Heart left ventricle (tissue), 16 donors: ENCODE measurements at places on chromosomes 12 and 14. TPM values are rescaled to one million over a fixed set of nuclear protein-coding genes. Genes with fewer than 3 reads are reported as not detected.

- DNase-seq, result no peak
Measured at GRCh38 chr12:30754383-30754749, 385 bp downstream of the CAPRIN2 start.

GLS2 gene
- total RNA-seq, result 0.75 TPM

GRCh38 chr14:104350463-104351185, 212.2 kb downstream of the KIF26A start:
- no peak for DNase-seq

DNA sequence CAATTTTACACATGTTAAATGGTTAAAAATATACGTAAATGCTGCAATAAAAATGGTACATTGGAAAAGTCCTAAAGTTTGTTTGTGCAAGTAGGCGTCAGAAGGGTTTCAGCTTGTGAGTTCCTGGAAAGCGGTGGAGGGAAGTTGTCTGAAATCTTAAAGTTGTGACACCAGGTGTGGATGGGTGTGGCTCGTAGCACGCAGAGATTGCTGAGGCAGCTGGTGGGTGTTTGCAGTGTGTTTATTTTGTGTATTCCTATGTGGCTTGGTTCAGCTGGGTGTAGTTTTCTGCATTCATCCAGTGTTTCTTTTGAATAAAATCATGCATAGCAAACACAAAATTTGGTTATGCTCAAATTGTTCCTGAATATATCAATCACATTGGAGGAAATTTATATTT, 136.8 kb upstream of the TBX3 start:
- no peak for DNase-seq

GRCh38 chr12:130680451-130680990, 35.6 kb downstream of the RIMBP2 start:
- no peak for DNase-seq

PTPRO gene
- 0.44 TPM for total RNA-seq

GRCh38 chr12:106954462-106955376, 988 bp upstream of the TMEM263 start:
- peak; percentile 66 for DNase-seq

KRT73 gene
- total RNA-seq, result not detected

GRCh38 chr14:22588526-22589095, 413 bp downstream of the DAD1 start:
- DNase-seq, result no peak

C3AR1 gene
- 8.2 TPM for total RNA-seq

NEUROD4 gene
- total RNA-seq, result not detected

DNA sequence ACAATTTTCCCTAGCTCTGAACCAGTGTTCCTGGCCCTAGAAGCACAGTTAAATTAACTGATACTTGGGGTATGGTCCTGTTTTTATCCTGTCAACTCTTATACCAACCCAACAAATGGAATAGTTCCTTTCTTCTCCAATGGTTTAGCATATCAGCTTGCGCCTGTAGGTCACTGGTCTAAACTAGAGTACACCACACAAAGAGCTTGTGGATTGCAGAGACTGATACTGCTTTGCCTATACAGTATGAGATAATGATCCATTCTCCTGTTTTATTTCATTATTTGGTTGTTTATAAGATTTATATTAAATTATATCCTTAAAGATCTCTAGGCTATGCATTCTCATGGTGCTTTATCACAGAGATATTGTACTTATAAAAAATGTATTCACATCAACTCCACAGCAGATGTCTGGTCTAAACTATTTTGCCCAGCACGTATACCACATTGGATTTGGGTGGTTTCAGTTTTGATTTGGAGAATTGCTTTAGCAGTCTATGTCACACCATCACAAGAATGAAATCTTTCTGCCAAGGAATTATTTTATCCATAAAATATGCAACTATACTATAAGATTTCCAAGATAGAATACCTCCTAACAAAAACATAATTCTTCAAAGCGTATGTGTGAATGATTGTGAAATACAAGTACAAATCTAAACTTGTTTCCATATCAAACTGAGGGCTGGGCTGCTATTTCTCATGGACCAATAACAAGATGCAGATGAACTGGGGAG, 142.1 kb downstream of the SLC16A7 start:
- DNase-seq, result no peak

IL31 gene
- total RNA-seq, result not detected

- DNase-seq, result no peak
Measured at GRCh38 chr12:130254461-130255276, 83.0 kb upstream of the PIWIL1 start.

DNA sequence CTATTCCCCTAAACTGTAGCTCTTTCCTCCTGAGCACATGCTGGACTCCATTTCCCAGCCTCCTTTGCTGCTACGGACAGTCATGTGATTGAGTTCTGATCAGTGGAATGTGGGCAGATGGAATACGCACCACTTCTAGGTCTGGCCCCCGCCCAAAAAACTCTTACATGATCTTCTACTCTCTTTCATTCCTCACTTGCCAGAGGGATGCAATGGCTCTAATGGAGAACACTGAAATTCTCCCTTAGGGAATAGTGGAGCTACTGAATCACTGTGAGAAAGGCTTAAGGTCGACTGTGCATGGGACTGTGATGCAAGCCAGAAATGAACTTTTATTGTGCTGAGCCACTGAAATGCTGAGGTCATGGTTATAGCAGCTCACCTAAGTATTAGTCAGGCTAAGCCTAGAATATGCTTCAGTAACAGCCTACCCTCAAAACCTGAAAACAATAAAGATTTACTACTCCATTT, 13.0 kb upstream of the TMED2 start:
- peak; percentile 33 for DNase-seq

RASSF3 gene
- total RNA-seq, result 116 TPM

GRCh38 chr14:21941885-21942284, 268.3 kb upstream of the OR4E1 start:
- no peak for DNase-seq

MANSC1 gene
- 23.1 TPM for total RNA-seq

- DNase-seq, result no peak
Measured at GRCh38 chr14:68247676-68248268, 428.2 kb downstream of the RAD51B start.

DNA sequence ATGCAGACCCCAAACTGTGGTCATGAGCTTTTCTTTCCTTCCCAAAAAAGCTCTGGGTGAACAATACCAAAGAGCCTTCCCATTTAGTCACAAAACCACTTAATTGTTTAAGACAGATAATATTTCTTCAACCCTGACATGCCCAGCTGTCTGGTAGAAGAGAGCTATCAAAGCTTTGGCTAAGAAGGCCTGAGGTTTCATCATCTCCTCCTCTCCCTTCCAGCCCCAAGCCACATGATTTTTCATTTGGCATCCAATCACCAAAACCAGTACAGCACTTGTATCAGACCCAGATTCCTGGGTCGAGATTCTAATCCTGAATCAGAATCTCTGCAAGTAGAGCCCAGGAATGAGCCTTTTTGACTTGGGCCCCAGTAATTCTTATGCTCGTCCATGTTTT, 199.6 kb upstream of the TMEM260 start:
- no peak for DNase-seq

- no peak for DNase-seq
Measured at GRCh38 chr12:129005829-129006228, 152.6 kb downstream of the GLT1D1 start.

ITGA5 gene
- total RNA-seq, result 48.7 TPM

GRCh38 chr12:99253068-99253467, 394.5 kb upstream of the GARIN6 start:
- DNase-seq, result no peak

IRAK3 gene
- 10.0 TPM for total RNA-seq

- no peak for DNase-seq
Measured at GRCh38 chr14:24425704-24426103, 3.8 kb downstream of the CBLN3 start.
